ENCODE measurements at places on chromosomes 12 and 14.

DNA sequence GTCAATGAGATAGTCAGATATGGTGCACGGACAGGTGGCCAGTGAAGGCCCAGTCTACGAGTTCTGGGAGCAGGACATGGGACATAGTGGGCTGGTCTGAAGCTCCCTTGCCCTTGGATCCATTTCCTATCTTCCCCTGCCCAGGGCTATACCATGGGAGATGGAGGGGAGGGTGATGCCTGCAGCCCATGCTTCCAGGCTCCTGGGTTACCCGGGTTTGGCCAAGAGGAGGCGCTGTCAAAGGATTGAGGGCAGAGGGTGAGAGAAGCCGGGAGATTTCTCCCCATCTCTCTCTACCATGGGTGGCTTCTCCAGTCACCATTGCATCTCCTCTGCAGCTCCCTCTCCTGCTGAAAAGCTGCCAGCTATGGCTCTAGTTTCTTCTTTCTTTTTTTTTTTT lies 52.8 kb upstream of the LHX5 start:
- no peak for DNase-seq

GRCh38 chr12:53862206-53862605 lies 76.4 kb upstream of the HOXC13 start:
- no peak for DNase-seq

DNA sequence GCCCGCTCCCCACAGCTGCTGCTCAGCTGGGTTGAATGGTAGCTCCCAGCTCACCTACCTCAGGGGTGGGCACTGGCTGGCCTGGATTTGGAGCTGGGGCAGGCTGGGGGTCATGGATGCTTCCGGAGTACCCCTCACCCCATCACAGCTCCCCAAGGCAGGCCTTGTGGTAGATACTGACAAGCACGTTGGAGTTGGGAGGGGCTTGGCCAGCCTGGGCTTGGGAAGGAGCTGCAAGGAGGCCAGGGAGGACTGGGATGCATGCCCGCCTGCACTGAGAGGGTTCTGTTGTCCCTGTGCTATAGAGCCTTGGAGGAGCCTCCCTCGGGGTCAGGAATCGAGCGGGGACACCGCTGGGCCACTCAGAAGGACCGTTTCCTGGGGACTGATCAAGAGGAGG lies 14.2 kb downstream of the TMEM63C start:
- no peak for DNase-seq

DNA sequence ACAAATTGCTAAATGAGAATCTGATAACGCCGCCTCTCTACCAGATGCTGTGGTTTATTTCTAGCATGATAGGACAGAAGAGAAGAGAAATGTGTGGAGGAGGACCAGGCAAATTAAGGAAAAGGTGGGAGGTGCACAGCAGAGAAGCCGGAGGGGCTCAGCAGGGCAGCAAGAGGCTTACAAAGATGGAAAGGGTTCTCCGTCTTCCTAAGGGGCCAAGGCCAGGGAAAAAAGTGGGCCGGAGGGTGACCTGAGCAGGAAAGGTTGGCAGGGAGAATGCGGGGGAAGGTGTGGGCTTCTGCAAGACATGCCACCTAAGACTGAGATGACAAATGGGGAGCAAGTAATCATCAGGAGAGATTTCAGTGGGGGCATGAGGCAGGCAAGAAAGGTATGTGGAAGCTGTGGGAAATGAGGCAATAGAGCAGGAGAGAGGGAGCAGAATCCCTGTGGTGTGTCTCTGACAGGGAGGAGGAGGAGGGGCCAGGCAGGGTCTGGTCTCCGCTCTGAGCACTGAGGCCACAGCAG lies 18.7 kb downstream of the MANSC1 start:
- DNase-seq: no peak

- no peak for DNase-seq
Observed at GRCh38 chr12:10301103-10301502, 6.6 kb upstream of the KLRD1 start.

DNA sequence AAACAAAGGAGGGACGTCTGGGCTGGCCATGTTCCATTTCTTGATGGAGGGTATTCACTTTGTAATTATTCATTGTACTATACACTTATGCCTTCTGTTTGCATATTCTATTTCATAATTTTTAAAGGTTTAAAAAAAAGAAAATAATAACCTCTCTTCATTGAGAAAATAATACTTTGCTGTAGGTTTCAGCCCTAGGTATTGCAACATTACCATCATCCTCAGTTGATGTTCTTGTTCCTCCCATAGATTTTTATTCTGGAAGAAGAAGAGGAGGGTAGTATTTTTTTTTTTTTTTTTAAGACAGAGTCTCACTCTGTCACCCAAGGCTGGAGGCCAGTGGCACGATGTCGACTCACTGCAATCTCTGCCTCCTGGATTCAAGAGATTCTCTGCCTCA lies 54.7 kb downstream of the PHLDA1 start:
- DNase-seq: no peak

DNA sequence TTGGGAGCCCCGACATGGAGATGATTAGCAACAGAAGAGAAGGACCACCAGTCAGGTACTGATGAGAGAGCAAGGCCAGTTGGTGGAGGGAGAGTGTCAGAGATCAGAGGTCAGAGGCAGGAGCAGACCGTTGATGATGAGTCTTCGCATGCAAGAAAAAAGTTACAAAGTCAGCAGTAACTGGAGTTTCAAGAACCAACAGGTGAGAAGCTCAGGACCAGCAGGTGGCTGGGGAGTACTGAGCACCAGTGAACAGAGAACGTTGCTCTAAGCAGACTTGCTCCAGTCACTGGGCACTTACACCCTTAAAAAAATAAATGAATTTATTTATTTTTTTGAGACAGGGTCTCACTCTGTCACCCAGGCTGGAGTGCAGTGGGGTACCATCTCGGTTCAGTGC lies 44.5 kb upstream of the KCNA1 start:
- DNase-seq: no peak

DNA sequence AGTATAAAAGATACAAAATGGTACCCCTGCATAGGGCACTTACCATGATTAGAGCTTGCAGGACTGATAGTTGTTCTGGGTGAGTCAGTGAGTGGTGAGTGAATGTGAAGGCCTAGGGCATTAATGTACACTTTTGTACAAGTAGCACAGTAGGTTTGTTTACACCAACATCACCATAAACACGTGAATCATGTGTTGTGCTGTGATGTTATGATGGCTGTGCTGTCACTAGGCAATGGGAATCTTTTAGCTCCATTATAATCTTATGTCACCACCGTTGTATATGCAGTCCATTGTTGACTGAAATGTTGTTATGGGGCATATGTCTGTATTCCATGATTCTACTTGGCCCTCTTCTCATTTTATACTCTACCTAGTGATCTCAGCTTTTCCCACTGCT lies 11.8 kb downstream of the NUBPL start:
- no peak for DNase-seq

DNA sequence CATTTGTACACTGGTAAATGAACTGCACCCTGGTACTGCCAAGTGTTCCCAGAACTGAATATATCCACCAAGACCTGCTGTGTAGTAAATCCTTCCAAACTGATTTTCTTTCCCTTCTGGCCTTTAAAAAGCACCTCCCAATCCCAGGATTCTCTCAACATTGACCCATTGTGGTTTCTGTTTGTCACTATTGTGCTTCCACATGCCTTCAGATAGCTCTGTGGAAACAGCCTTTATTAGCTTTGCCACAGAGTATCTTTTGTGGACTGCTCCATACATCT lies 949 bp upstream of the KIF21A start:
- no peak for DNase-seq

DNA sequence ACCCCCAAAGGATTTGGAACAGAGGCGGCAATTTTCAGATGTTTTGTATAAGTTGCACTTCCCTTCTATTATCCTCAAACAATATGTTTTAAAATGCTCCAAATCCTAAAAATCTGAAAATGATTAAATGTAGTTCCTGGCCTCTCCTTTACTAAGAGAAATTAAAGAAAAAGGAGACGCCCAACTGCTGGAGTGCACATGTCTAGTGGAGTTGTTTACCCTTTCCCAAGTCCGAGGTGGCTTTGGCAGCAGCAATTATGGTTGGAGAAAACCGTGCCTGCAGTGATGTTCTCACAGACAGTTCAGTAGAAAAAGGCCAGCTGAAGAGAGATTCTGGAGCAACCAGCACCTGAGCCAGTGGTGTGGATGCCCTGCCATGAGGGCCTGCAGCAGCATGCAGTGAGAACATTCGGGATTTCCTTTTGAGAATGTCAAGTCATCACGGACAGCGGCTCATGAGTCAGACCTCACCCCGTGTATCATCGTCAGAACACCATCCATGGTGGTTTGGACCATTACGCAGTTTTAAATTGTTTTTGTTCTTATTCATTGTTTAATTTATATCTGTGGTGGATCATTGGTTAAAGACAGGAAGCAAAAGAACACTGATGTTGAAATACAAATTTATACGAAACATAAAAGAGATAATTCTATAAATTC lies 179.0 kb upstream of the KRR1 start:
- no peak for DNase-seq

DNA sequence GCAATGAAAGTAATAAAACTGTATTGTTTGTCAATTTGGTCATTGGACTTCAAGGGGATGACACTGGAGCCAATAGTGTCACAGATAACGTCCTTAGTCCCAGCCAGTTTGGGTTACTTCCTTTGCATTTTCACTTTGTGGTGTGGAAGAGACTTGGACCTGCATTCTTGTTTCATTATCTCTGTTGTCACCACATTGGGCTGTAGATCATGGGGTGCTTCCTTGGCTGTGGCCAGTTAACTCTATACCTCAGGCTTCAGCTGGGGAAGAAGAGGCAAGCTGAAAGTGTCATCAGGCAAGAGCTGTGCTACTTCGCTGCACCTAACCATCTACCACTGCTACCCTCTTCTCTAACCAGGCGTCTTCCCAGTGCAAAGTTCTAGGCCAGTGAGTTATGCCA lies 15.1 kb upstream of the CISTR start:
- DNase-seq: no peak

GRCh38 chr12:53078425-53079225 lies 565 bp downstream of the SPRYD3 start:
- DNase-seq: no peak

- DNase-seq: no peak
Observed at GRCh38 chr14:48125654-48126053, 450.2 kb upstream of the MDGA2 start.

DNA sequence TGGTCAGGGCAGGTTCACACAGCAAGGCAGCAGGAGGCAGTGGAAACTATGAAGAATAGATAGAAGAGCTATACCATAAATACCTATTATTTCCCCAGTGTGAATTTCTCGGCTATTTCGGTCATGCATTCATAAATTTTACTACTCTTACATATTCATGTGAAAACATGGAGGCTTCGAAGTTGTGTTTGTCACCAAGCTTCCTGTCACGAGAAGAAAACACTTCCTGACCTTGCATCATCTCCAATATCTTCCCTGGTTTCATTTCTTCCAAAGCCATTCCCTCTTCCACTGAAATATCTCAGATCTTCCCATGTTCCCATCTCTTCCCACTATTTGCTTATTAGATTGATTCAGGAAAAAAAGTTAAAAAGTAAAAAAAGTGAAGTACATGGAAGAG lies 80.4 kb downstream of the CPNE8 start:
- DNase-seq: no peak

DNA sequence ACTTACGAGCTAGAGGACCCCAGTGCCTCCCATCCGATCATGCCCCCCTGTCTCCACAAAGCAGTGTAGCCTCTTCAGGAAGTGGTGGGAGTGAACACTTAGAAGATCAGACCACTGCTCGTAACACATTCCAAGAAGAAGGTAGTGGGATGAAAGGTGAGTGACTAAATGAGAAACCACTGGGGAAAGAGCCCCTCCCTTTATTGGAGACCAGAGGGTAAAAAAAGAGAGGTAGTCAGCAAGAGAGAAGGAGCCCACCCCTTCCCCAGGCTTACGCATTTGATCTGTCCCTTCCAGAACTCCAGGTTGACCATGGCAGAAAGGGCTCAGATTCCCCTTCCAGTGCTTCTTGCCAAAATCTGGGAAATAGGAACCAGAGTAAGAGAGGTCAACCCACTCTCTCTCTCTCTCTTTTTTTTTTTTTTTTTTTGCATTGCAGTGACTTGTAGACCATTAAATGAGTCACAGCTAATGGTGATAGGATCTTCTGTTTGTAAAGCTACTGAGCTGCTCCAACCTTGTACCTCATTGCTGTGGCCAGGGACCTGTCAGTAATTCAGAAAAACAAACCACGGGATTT lies 165.4 kb downstream of the GCH1 start:
- no peak for DNase-seq

DNA sequence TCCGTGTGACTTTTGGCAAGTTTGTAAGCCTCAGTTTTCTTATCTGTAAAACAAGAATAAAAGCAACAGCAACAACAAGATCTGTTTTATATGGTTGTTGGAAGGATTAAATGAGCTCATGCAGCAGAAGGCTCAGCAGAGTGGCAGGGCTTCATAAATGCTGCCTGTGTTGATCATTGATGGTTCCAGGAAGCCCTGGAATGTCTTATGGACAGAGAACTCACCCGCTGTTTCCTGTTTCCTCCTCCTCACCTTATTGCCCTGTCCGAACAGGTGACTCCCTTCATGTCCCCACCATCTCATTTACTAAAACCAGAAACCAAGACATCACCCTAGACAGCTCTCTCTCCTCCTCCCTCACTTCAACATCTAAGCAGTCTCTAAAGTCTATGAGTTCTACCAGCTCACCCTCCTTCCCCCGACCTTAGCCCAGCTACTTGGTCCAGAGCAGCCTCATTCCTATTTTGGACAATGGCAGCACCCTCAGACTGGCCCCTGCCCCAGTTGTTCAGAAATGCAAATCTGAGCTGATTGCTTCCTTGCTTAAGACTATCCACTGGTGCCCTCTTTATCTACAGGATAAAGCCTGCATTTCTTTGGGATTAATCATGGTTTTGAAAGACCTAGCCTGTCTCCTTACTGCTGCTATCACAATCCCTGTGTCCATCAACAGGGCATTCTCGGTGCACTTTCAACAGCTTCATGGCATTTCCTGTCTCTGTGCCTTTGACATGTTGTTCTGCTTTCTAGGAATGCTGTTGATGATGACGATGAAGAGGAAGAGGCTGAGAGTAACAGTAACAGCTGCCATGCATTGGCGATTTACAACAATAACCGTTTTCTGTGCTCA lies 21.4 kb upstream of the GSG1 start:
- no peak for DNase-seq

- DNase-seq: no peak
Observed at GRCh38 chr14:58082011-58082410, 70.0 kb downstream of the ARMH4 start.

DNA sequence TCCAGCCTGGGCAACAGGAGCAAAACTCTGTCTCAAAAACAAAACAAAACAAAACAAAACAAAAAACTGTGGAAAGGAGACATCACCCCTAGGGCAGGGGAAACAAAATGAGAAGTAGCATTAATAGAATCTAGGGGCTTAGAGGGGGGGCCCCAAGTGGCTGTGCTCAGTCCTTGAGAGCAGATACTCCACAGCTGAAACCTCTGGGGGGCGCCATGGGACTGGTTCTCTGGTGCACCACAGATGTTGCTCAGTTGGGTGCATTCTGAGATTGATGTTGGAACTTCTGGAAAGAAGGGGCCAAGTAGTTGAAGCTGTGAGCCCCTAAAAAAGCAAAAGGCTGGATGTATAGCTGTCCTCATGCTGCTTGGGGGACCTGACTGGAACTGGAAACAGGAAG lies 11.8 kb upstream of the SYNE2 start:
- no peak for DNase-seq

GRCh38 chr12:56947633-56948456 lies 9.6 kb downstream of the RDH16 start:
- no peak for DNase-seq

Data from ovary (tissue), 10 donors.